Heart left ventricle (tissue), 16 donors: ENCODE measurements at places on chromosomes 2 and 18.

- no peak for DNase-seq
These were observed 11.5 kb upstream of the KYNU start for GRCh38 chr2:142865924-142866323.

DNA sequence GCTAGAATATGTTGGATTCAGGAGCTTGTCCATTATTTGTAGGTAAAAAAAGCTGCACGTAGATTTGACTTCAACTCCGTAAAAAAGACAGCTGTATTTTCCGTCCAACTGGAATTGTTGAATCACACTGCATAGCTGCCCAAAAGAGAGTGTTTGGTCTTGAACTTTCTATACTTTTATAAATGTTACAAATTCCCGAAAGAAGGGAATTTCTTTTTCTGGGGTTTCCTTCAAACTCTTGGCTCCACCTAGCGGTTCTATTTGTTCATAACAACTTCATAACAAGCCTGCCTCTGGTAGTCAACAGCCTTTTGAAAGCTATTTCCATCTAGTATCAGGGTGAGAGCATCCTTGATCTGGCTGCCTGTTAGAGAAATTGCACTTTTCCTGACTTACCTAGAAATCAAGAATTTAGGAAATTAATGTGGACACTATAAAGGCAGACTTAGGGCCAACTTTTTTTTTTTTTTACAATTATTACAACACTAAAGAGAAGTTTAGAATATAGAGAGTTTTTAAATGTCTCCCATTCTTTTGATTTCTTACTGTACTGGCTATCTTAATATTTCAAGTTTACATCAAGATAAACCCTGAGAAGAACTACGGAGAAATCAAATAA lies 48.1 kb downstream of the TMEM185B start:
- no peak for DNase-seq

DNA sequence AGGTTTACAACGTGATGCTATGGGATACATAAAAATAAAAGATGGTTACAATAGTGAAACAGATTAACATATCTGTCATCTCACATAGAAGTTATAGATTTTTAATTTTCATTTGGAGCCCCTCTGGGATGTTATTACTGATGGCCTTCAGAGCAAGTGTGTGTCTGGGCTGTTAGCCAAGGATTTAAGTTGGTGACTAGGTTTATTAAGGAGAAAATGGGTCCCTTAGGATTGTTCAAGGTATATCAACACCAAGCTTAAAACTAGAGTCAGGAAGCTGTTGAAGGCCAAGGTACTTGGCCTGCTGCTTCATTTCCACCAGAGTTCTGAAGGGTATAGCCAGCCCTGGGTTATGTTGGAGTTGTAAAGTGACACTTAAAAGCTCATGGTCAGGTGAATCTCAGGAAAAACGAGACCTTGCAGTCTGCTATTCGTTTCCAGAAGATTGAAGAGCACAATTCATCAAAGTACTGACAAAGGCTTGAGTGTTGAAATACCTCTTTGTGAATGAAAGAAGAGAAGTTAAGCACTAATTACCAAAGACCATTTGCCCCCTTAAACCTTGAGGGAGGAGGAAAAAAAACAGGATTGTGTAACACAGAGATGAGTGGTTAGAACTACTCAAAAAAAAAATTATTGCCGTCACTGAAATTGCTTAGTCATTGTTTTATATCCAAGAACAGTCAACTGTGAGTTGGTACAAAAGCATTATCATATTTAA lies 48.4 kb downstream of the MAP2 start:
- no peak for DNase-seq

GRCh38 chr18:59419386-59419785 lies 60.3 kb upstream of the LMAN1 start:
- no peak for DNase-seq

DNA sequence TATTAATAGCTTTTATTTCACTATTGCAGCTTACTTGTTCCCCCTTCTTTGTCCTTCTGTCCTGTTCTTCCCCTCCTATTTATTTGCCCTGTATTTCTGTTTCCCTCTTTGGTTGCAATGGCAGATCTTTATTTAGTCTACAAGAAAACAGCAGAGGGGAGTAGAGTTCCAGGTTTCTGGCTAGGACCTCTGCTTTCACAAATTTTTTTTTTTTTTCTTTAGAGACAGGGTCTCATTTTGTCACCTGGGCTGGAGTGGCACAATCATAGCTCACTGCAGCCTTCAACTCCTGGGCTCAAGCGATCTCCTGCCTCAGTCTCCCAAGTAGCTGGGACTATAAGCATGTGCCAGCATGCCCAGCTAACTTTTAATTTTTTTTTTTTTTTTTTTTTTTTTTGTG lies 188.1 kb upstream of the SPRED2 start:
- DNase-seq = no peak

DNA sequence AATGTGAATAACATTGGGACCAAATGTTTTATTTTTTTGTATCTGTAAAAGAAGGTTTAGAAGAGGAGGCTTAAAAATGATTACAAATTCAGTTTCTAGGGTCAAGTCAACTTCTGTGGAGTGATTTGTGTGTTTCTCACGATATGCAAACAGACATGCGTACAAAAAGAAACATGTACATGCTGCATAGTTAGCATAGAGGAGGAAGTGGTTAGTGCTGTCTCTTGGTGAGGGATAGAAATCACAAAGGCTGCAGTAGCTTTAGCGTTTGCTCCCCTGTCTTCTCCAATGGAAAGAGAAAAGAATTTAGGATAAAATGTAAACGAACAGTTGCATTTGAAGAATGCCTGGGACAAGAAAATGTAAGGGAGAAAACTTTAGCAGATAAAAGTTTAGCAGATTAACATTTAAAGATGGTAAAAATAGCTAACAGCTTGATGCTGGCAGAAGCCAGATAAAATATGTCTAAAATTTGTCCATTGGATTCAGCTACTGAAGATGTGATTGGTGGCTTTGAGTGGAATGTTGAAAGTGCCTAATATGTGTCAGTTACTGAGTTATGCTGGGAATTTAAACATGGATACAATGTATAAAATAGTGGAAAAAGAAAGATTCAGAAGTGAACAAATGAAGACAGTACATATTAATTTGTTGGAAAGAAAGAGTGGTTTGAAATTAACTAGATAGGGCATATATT lies 44.9 kb downstream of the MALT1 start:
- no peak for DNase-seq
